ENCODE measurements at places on chromosomes 4 and X.

DNA sequence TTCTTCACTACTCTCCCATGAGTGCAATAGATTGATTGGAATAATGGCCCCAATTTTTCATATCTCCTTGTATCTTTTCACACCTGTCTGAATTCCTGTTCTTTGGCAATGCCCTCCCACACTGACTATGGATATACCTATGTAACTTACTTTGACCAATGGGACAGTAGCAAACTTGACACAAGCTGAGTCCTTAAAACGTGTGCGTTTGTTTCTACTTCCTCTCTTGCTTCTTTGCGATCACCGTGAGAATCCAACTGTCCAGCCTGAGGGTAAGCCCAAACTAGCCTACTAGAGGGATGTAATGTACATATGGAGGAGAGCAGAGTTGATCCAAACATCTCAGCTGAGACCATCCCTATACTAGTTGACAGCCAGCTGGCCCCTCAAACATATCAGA lies 19.3 kb downstream of the TEC start:
- DNase-seq: no peak

DNA sequence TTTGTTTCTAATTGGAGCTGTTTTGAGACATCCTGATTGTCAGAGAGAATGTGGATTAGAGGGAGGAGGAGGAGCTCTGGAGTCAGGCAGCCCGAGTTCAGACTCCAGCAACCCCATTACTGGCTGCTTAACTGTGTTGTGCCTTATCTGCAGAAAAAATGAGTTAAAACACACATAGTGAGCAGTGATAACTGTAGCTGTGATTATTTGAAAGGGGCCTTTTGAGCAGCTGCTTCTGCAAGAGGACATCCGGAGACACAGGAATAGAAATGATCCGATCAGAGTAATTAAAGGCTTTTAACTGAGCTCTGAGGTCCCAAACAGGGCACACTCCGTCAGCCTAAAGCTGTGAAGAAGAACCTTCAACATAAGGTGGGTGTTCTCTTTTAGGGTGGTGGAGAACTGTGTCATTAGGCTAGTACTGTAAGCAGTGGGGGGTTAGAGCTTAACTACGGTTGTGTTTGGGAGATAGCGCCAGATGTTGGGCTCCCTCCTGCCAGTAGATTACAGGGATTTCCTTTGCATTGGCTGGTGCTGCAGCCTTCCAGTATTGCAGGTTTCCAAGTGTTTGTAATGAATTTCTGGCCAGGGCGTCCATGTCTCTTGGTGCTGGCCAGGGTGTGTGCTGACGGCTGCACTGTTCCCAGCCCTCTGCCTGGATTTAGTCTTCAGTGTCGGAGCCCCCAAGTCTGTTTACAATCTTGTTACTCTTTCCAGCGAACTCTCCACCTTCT lies 24.3 kb downstream of the ADD1 start:
- no peak for DNase-seq

DNA sequence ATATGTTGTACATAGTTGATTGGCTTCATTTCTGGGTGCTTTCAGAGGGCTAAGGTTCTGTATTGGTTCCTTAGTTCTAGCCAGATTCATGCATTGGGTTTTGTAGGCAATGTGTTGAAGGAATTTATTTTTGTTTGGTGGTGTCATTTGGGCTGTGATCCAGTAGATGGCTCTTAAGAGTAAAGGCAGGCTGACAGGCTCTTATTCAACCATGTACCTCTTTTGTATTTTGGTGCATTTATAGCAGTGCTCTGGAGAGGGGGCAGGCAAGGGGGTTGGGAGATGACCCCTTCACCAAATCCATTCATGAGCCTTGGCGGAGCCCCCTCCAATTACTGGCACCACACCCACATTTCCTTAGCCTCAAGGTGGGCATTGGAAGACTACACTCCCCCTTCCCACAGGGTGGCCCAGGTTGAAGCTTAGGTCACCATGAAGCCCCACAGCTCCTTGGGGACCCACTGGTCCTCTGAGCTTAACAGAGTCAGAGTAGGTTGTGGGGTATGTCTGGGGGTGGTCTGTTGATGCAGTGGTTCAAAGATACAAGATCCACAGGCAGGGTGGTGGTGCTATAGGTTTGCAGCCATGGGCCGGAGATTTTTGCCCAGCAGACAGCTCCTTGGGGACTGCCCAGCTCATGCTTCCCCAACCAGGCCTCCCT lies 143.0 kb upstream of the GNPDA2 start:
- no peak for DNase-seq

DNA sequence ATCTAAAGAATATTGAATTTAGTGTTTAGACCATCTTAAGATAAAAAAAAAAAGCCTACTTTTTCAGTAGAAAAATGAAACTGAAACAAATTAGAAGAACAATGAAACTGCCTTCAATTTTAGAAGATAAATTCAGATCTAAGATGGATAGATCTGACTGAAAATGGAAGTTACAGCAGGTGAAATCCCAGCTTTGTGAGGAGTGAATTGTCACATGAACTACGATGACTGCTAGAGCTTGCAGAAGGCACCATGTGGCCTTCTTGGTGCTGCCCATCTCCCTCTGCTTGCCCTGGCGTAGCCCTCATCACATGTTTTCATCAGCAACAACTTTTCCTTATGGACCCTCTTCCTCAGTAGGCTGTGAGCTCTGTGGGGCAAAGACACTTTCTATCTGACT lies 51.4 kb upstream of the EMCN start:
- DNase-seq: no peak

- no peak for DNase-seq
These were observed 2.1 kb downstream of the SASH3 start for GRCh38 chrX:129781680-129782495.

GRCh38 chr4:5921981-5922380 lies 29.1 kb upstream of the CRMP1 start:
- DNase-seq: no peak

- no peak for DNase-seq
These were observed 87.0 kb downstream of the KLF8 start for GRCh38 chrX:56319165-56319564.

GRCh38 chrX:67780694-67781109 lies 236.9 kb downstream of the AR start:
- DNase-seq: peak; percentile 35

- peak; percentile 56 for DNase-seq
These were observed 37.5 kb downstream of the PGRMC1 start for GRCh38 chrX:119273420-119274192.

- DNase-seq: no peak
These were observed 1018.0 kb upstream of the HS3ST1 start for GRCh38 chr4:12446657-12447185.

GRCh38 chr4:89939994-89940393 lies 45.3 kb downstream of the MMRN1 start:
- DNase-seq: no peak

GRCh38 chr4:25938787-25939186 lies 24.8 kb downstream of the SMIM20 start:
- DNase-seq: no peak

DNA sequence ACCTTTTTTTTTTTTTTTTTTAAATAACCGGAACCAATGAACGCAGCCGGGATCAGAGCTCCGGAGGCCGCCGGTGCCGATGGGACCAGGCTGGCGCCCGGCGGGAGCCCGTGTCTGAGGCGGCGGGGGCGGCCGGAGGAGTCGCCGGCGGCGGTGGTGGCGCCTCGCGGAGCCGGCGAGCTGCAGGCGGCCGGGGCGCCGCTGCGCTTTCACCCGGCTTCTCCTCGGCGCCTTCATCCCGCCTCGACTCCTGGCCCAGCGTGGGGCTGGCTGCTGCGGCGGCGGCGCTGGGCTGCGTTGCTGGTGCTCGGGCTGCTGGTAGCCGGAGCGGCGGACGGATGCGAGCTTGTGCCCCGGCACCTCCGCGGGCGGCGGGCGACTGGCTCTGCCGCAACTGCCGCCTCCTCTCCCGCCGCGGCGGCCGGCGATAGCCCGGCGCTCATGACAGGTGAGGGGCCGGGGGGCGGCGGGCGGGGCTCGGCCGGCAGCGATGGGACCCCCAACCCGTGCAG lies 337 bp downstream of the STIM2 start:
- peak; percentile 56 for DNase-seq

DNA sequence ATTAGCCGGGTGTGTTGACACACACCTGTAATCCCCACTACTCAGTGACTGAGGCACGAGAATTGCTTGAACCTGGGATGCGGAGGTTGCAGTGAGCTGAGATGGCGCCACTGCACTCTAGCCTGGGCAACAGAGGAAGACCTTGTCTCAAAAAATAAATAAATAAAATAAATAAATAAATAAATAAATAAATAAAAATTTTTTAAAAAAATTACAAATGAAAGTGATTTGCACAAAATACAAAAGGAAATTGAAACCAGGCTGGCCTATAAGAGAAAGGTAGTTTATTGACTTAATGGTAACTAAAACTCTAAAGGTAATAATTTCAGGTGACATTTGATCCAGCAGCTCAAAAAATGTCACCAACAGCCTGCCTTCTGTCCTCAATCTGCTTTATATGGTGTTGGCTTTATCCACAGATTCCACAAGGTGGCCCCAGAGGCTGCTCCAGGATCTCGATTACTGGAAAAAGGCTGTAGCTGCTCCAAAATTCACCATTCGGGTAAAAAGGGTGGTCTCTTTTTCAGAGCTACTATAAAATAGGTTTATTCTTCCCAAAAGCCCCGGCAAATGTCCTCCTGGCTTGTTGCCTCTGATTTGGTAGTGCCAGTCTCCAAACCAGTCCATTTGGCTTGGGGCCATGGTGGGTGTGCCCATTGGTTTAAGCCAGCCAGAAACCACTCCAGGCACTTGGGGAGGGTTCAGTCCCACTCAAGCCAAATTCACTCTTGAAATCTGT lies 61.4 kb upstream of the TRIM2 start:
- peak; percentile 44 for DNase-seq

DNA sequence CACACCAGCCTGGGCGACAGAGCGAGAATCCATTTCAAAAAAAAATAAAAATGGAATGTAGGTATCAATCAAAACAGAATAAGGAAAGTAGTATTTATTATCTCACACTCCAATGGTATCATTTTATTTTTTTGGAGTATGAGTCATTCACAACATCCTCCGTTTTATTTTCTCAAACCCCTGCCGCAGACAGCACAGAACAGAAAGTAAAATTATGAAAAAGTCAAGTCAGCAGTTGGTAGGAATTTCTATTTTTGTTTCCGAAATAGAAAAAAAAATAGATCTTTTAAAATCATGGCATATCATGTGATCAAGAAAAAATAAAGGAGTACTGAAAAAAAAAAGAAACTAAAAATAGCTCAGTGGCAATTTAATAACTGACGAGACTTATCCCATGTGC lies 490.7 kb upstream of the TENM3 start:
- DNase-seq: no peak

DNA sequence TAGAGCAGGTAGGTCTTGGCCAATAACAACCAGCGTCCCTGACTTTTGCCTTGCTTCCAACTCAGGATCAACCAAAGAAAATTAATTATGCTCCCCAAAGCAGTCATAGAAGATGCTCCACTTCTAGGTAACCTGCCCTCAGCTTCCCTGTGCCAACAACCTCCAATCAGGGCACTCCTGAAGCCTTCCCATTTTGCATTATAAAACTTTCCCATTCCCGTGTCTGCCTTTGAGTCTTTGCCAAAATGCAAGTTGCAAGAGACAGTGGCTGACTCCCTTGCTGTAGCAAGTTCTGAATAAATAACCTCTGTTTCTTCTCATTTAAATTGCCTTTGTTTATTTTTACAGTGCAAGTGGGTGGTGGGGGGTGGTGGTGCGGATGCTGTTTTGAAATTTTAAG lies 418.0 kb downstream of the PACRGL start:
- no peak for DNase-seq

GRCh38 chrX:150771116-150771515 lies 77.9 kb downstream of the MTMR1 start:
- no peak for DNase-seq

DNA sequence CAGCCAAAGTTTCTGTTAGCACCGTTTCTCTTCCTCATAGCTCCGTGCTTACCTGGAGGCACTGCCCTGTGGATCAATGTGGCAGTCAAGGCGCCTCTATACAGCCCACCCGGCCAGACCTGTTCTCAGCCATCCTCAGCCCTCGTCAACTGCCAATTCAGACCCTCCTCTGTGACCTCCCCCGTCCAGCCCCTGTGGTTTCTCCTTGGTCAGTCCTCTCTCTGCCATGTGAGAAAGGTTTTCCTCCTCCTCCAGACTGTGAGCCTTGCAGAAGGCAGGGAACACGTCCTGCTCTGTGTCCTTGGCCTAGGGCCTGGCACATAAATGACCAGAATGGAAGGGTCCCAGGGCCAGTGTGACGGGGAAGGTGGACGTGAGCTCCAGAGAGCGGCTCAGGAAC lies 174.6 kb upstream of the PSAPL1 start:
- no peak for DNase-seq

DNA sequence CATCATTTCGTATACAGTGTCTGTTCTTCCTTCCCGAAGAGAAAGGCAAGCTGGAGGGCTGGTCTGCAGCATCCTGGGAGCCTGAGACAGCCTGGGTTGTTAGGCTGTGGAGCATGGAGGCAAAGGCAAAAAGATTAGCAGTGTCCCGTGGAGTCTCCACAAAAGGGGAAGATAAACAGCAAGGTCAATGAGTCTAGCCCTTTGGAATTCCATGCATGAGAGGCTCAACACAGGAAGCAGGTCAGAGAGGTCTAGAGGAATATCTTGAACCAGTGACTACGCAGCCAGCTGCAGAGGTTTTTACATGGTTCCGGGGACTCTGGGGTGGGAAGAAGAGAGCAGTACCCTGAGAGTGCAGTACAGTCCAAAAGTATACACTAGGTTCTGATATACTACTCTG lies 12.2 kb upstream of the MCF2 start:
- DNase-seq: no peak

- no peak for DNase-seq
These were observed 351 bp upstream of the SLC30A9 start for GRCh38 chr4:41989994-41990364.

GRCh38 chrX:112677167-112677566 lies 2.6 kb downstream of the LHFPL1 start:
- no peak for DNase-seq

DNA sequence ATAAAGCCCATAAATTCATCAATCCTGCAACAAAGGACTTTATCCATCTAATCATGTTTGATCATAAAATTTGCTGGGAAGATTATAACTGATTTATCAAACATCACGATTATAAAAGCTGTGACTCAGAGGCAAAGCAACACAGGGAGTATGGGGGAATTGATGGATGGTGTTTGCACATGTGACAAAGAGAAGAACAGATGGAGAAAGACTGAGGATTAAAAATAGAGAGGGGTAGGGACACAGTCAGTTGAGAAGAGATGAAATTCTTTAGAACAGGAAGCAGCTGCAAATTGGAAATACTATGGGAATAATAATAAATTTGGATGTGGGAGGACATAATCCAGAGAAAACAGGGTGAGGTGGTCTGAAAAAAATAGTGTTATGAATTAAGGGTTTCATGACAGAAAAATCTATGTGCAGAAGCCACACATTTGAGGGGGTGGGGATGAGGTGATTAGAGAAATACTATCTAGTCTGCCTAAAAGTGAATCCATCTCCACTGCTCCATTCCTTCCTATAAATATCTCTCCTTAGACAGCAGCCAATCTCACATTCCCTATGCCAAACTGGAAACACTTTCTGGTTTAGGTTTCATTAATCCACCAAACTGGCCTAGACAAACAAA lies 6.2 kb downstream of the PRR32 start:
- DNase-seq: no peak

Measured in CD4-positive, alpha-beta T cell treated with Interleukin-15 for 1 hour (primary cell).